ENCODE measurements at places on chromosomes 4 and X.

DNA sequence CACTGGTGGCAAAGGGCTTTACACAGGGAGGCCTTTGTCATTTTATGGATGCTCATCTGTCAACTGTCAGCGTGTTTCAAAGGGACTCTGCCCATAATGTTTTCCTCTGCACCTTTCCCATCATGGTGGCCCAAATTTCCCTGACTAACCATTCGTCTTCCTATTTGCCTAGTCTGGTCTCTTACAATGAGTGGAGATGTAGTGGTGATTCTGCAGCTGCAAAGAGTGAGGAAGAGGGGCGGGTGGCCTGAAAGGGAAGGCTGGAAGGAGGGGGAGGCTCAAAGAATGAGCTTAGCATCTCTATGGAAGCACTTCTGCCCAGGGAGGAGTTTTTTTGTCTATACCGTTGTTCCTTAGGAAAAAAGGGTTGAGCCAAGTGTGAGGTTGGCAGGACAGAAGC, 447.5 kb downstream of the NKX6-1 start:
- no peak for DNase-seq

GRCh38 chr4:45410701-45411210, 684.4 kb upstream of the GNPDA2 start:
- no peak for DNase-seq

GRCh38 chrX:121283921-121284320, 236.5 kb downstream of the GLUD2 start:
- DNase-seq: no peak

- DNase-seq: no peak
These were observed 551.5 kb upstream of the ZFP42 start for GRCh38 chr4:187444061-187444460.

GRCh38 chr4:109434007-109434971, 674 bp downstream of the SEC24B start:
- DNase-seq: peak; percentile 24

GRCh38 chr4:2811830-2812611, 19.1 kb downstream of the SH3BP2 start:
- no peak for DNase-seq

- DNase-seq: peak; percentile 4
These were observed 192.7 kb downstream of the RBMX2 start for GRCh38 chrX:130594453-130594916.

- DNase-seq: no peak
These were observed 997.4 kb upstream of the PRKX start for GRCh38 chrX:4710618-4711433.

DNA sequence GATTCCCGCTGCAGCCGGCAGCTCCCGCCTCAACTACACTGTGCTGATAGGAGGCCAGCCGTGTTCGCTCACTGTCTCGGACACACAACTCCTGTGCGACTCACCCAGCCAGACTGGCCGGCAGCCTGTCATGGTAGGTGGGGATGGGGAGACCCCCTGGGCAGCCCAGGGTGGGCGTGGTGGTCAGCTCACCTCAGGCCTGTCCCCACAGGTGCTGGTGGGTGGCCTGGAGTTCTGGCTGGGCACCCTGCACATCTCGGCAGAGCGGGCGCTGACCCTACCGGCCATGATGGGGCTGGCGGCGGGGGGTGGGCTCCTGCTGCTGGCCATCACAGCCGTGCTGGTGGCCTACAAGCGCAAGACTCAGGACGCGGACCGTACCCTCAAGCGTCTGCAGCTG, 9.5 kb downstream of the PLXNA3 start:
- no peak for DNase-seq

- DNase-seq: no peak
These were observed 517.5 kb upstream of the GRIA3 start for GRCh38 chrX:122666601-122667000.

GRCh38 chr4:82718162-82718940, 80.2 kb downstream of the SCD5 start:
- DNase-seq: no peak

DNA sequence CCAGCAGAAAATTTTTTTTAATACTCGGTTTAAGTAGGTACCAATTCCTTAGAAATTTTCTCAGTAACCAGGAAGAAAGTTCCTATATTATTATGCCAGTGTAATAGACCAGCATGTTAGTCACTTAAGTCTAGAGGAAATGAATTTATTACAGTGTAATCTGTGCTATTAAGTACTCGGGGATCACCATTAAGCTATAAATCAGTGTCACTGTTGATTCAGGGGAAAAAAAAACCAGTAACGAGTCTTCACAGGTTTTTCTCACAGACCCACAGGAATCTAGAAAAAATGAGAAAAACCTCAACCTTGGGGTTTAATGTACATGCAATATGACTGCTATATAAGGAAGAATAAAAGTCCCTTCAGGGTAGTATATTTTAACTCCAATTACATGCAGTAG, 138.3 kb upstream of the IL1RAPL2 start:
- no peak for DNase-seq

DNA sequence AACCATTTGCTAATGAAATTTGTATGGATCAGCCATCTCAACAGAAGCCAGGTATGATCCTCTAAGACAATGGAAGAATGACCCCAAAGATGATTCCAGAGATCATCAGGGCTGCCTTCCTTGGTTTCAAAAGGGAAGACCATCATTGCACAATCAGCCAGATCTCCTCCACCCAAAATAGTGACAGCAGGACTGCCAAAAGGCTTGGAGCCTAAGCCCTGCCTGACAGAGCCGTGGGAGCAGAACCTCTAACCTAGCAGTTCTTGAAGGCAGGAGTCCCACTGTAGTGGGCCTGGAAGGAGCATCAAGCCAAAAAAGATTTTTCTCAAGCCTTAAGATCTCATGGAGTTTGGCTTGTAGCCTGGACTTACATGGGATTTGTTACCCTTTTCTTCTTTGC, 226.0 kb downstream of the RASL11B start:
- no peak for DNase-seq

GRCh38 chr4:1236103-1236641, 12.8 kb downstream of the CTBP1 start:
- no peak for DNase-seq

- DNase-seq: no peak
These were observed 106.8 kb downstream of the STOX2 start for GRCh38 chr4:184011826-184012380.

DNA sequence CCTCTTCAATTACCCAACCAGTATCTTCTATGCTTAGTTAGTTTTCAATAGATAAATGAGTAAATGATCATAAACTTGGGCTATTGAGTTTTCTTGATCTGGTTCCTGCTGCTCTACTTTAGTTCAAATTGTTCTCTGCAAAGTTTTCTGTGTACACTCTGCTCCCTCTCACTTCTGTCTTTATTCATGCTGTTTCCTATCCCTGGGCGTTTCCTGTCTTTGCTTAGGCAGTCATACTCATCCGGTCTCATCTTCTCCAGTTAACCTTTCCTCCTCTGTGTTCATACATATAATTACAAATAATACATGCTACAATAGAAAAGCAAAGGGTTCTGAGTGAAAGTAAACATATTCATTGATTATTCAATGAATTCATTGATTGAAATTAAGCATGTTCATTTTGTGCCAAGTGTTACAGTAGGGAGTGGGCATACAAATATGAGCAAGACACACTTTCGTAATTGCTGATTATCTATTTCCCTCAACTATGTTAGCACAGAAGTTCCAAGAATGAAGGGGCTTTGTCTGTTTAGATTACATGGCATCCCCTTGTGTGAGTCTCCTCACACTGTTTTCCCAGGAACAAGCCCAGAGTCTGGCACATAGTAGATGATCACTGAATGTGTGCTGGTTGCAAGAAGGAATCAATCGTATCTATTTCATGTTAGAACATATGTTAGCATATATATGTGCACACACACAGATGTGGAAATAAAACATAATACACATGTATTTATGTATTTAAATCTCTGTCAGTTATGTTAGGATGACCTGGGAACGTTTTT, 1.1 kb downstream of the RAB39B start:
- no peak for DNase-seq

DNA sequence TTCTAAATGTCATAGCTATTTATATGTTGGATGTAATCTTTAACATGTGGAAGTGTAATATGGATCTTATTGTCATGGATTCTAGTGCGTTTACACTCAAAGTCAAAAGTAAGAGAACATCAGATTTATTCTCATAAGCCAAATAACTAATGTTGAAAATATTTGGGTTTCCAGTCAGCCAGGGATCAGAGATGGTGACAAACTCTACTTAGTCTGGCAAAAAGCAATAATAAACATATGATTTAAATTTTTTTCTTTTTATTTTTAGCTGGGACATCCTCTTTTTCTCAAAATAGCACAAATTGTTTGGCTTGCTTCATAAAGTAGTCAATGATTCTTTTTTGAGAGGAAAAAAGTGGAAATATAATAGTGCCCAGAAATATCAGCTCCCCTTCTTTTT, 392.3 kb downstream of the ARHGAP24 start:
- DNase-seq: no peak

GRCh38 chr4:151931563-151931962, 170.8 kb upstream of the GATB start:
- DNase-seq: no peak

DNA sequence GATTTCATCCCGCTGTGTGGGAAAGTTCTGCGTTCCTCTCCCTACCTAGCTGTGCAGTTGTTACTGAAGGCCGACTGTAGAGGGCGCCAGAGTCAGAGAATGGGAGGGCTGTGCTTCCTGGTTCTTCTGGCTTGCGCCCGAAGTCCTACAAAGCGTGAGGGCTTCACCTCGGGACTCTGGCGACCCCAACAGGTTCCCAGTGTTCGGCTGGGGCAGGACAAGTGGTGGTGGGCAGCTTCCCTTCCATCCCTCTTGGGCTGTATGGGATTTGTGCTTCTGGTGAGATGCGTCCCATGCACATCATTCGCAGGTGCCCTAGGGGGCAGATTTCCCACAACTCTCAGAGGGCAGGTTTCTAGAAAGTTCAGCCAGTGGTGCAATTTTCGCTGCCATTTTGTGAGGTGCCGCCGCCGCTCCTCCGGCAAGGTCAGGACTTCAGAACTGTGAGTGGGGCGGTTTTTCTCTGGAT, 27.3 kb downstream of the CT45A1 start:
- no peak for DNase-seq

GRCh38 chrX:136684120-136684519, 36.2 kb downstream of the CD40LG start:
- no peak for DNase-seq

DNA sequence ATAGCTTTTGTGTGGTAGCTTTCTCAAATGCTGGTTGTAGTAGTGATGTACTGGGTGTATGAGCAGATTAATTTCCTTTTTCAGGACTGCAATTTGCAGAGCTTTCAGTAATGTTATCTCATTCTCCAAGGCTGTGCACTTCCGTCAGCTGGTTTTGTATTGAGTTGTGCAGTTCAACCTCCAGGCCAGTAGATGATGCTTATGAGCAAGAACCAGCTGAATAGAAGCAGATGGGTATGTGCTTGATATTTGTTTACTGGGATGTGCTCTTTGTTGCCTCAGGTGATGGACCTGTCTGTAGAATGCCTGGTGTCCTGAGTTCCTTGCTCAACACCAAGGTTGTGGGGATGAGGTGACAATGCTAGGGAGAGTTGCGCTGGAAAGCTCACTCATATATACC, 462.8 kb downstream of the PCDH18 start:
- DNase-seq: no peak

GRCh38 chr4:16636912-16637630, 261.4 kb downstream of the LDB2 start:
- DNase-seq: no peak

DNA sequence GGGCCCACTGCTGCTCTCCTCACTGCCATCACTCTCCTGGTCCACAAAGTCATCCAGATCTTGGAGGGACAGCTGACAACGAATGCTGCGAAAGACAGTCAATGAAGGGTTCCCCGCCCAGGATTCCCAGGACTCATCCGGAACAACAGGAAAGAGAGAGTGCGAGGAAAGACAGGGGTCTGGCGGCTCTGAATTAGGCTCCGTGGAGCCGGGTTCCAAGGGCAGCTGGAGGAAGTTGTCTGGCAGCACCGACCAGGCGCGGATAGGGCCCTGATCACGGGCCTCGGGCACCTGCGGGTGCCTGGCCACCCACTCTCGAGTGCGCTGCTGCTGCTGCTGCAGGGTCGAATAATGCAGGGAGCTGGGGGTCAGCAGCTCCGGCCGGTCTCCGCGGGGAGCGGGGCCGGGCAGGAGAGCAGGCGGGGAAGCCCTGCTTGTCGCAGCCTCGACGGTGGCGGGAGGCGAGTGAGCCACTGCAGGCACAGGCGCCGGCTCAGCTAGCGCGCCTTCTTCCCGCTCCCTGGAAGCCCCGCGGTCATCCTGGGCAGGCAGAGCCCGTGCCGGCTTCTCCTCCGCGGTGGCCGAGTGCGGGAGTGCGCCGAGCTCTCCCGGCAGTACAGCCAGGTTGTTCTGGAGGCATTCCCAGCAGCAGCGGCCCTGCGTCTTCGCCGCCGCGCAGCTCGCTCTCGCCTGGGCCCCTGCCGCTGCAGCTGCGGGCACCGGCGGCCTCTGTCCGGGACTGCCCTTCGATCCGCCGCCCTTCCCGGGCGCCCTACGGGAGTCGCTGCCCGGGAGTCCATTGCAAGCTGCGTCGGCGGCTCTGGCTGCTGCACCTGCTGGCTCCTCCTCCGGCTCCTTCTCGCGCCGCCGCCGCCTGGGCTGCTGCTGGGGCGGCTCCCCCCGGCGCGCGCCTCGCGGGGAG, 1.1 kb downstream of the SOWAHB start:
- peak; percentile 38 for DNase-seq

- no peak for DNase-seq
These were observed 158.6 kb upstream of the ADGRL3 start for GRCh38 chr4:61041527-61041926.

- DNase-seq: no peak
These were observed 79.5 kb upstream of the SLIT2 start for GRCh38 chr4:20172070-20172760.

DNA sequence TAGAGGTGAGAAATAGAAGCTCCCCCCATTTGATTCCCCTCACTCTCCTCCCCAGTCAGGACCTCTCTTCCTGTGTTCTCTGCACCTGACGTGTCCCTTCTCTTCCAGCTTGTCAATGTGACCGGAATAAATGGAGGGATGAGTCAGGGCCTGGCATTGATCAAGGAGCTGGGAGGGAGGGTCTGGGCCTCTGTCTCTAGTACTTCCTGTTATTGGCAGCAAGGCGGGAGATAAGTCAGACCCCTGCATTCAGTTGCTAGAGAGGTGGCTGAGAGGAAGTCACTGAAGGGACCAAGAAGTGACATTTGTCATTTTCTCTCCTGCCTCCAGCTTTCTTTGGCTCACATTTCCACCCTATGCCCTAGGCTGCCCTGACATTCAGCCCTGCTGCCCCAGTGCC, 35.1 kb upstream of the ZNF41 start:
- DNase-seq: no peak

GRCh38 chrX:16963216-16963615, 16.8 kb downstream of the REPS2 start:
- no peak for DNase-seq

- no peak for DNase-seq
These were observed 258.1 kb upstream of the NEIL3 start for GRCh38 chr4:177051473-177052060.

GRCh38 chr4:152936446-152937335, 568 bp downstream of the FHDC1 start:
- DNase-seq: peak; percentile 29

- DNase-seq: no peak
These were observed 12.7 kb downstream of the NUDT6 start for GRCh38 chr4:122909683-122910082.

- DNase-seq: no peak
These were observed 130.0 kb downstream of the RBM46 start for GRCh38 chr4:154911097-154911496.
